ENCODE measurements at places on chromosomes 1 and 21.
A peak's percentile ranks its signal among the peaks of the same experiment; 100 is the strongest.

DNA sequence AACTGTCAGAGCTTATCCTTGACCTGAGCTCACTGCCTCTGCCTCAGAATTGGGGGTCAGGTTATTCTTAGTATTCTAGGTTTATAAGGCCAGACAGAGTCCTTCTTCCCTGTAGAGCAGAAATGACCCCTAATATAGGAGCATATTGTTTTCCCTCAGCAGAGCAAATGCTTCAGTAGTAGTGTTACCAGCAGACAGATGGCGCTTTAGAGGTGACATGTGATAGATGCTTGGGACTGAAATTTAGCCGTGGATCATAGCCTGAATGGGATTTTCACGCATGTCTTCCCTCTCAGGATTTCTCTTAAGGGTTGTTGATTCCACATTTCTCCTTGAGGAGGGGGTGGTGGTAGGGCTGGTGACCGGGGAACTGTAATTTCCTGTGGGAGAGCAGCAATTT, 24.5 kb downstream of the ADARB1 start:
- DNase-seq: peak; percentile 17

DNA sequence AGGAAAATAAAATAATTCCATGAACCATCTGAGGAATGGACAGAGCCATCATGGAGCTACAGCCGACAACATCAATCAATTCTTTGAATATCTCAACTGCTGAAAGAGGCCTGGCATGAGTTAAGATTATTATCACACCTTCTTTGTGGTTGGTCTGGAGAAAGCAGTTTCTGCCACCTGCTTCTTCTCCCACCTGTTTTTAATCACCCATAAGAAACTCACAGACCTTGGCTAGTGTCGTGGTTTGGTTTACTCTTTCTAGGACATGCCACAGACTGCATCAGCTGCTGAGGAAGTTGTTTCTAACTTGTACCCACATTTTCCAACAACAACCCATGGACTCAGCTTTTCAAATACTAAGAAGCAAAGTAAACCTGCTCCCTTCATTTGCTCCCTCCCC, 65.6 kb downstream of the NTPCR start:
- no peak for DNase-seq

- no peak for DNase-seq
Measured at GRCh38 chr1:203177470-203178039, 1.9 kb upstream of the MYBPH start.

- DNase-seq: no peak
Measured at GRCh38 chr1:241464985-241465384, 54.6 kb downstream of the FH start.

- DNase-seq: no peak
Measured at GRCh38 chr1:94299627-94300553, 62.5 kb upstream of the ARHGAP29 start.
